ENCODE measurements at places on chromosomes 1 and 21.
A peak's percentile ranks its signal among the peaks of the same experiment; 100 is the strongest.

DNA sequence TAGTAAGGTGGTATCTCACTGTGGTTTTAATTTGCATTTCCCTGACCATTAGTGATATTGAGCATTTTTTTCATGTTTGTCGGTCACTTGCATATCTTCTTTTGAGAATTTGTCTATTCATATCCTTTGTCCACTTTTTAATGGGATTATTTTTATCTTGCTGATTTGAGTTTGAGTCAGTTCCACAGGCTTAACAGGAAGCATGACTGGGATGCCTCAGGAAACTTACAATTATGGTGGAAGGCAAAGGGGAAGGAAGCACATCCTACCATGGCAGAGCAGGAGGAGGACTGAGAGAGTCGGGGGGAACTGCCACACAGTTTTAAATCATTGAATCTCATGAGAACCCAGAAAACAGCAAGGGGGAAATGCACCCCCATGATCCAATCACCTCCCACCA lies 51.1 kb downstream of the ODF2L start:
- H3K4me1 ChIP-seq, result no peaks in the 10 kb centered on the region
- no peaks in the 10 kb centered on the region for H3K27me3 ChIP-seq
- no peaks in the 10 kb centered on the region for H3K36me3 ChIP-seq
- no peak overlapping the region for H3K27ac ChIP-seq
- H3K4me3 ChIP-seq, result no peak overlapping the region
- no peak for DNase-seq

- no peak overlapping the region for H3K27ac ChIP-seq
- peak overlapping the region; percentile 62 for H3K4me3 ChIP-seq
Measured at GRCh38 chr1:116667078-116667574, 407 bp downstream of the IGSF3 start.

- H3K4me1 ChIP-seq, result no peaks in the 10 kb centered on the region
- DNase-seq, result peak; percentile 16
- no peak overlapping the region for H3K27ac ChIP-seq
- peaks cover 4% of the 10 kb centered on the region for H3K27me3 ChIP-seq
- no peak overlapping the region for H3K4me3 ChIP-seq
- no peaks in the 10 kb centered on the region for H3K36me3 ChIP-seq
Measured at GRCh38 chr1:197399755-197400521, 131.9 kb downstream of the CRB1 start.

DNA sequence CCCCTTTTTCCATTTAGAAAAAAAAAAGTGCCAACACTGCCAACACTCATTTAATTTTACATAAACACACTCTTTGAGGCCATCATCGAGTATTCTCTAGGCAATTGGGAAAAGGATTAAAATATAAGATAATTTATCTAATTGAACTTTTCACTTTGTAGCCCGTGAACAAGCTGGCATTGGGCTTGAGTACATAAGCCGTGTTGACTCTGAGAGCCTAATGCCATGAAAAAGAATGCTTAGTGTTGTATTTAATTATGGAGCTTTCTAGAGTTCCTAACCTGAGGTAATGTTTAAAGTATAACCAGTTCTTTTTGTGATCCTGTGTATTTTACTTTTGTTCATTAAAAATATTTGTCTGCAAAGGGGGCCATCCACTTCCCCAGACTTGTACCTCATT lies 193.8 kb downstream of the LYPLAL1 start:
- no peaks in the 10 kb centered on the region for H3K4me1 ChIP-seq
- no peak overlapping the region for H3K4me3 ChIP-seq

- no peaks in the 10 kb centered on the region for H3K36me3 ChIP-seq
- H3K27ac ChIP-seq, result no peak overlapping the region
- H3K4me3 ChIP-seq, result no peak overlapping the region
- DNase-seq, result no peak
- no peaks in the 10 kb centered on the region for H3K27me3 ChIP-seq
Measured at GRCh38 chr1:198253668-198254067, 96.9 kb downstream of the NEK7 start.

- DNase-seq, result no peak
- no peak overlapping the region for H3K4me3 ChIP-seq
- H3K27ac ChIP-seq, result no peak overlapping the region
- H3K36me3 ChIP-seq, result no peaks in the 10 kb centered on the region
- H3K4me1 ChIP-seq, result no peaks in the 10 kb centered on the region
Measured at GRCh38 chr1:55374801-55375616, 159.8 kb upstream of the USP24 start.

GRCh38 chr1:88763649-88764406 lies 79.8 kb downstream of the PKN2 start:
- H3K4me3 ChIP-seq, result no peak overlapping the region
- DNase-seq, result no peak
- no peaks in the 10 kb centered on the region for H3K36me3 ChIP-seq

GRCh38 chr1:5551274-5551975 lies 440.8 kb downstream of the NPHP4 start:
- H3K4me1 ChIP-seq, result no peaks in the 10 kb centered on the region
- H3K36me3 ChIP-seq, result no peaks in the 10 kb centered on the region
- H3K4me3 ChIP-seq, result no peak overlapping the region
- no peaks in the 10 kb centered on the region for H3K27me3 ChIP-seq
- no peak overlapping the region for H3K27ac ChIP-seq

DNA sequence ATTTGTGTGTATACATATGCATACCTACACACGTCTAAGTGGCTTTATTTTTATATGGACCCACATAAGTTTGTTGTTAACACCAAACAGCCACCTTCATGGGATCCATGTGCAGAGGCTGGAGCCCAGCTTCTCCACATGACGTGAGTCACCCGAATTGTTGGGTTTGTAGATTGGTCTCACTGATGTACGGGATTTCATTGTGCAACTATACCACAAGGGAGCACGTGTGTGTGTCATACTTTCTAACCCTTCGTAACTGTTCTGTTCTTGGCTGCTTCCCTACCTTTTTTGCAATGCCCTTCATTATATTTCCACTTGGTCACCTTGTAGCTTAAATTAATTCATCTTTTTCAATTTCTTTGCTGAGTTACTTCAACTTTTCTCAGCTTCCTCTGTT lies 21.0 kb downstream of the SPRTN start:
- no peaks in the 10 kb centered on the region for H3K36me3 ChIP-seq
- H3K27ac ChIP-seq, result no peak overlapping the region
- DNase-seq, result no peak
- H3K4me1 ChIP-seq, result no peaks in the 10 kb centered on the region

DNA sequence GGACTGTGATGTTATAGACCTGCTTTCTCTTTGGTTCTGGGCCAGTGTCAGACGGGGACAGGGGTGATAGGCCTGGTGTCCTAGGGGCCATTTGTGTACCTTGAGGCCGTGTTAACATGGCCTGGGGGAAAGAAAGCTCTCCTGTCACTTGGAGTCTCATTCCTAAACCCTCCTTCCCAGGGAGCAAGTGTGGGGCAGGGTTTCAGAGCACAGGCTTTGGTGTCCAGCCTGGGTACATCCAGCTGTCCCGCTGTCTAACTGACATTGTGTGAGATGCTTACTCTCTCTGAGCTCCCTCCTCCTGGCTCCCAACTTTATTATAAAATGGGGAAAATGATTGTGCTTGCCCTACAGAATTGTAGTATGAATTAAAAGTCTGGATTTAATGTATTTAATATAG lies 32.6 kb upstream of the EPHA8 start:
- DNase-seq, result no peak
- no peaks in the 10 kb centered on the region for H3K27me3 ChIP-seq
- no peaks in the 10 kb centered on the region for H3K4me1 ChIP-seq
- no peak overlapping the region for H3K27ac ChIP-seq
- H3K36me3 ChIP-seq, result peaks cover 13% of the 10 kb centered on the region

- H3K36me3 ChIP-seq, result no peaks in the 10 kb centered on the region
- no peaks in the 10 kb centered on the region for H3K27me3 ChIP-seq
- no peak overlapping the region for H3K4me3 ChIP-seq
Measured at GRCh38 chr1:94309216-94309615, 71.8 kb upstream of the ARHGAP29 start.

DNA sequence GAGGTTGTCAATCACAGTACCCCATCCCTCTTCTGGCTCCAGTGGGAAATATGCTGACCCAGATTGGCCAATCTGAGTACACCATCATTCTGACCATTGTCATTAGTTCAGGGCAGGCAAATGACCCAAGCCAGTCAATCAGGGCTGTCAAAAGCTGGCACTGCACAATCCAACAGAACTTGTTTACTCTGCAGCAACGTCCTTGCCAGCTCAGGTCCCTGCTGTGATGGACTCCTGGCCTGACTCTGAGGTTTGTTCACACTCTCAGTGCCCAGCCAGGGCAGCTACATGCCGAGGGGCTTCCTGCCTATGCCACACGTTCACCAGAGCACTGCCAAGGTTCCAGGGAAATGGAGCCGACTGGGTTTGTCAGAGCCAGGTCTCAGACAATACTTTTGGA lies 14.7 kb upstream of the OVAAL start:
- no peaks in the 10 kb centered on the region for H3K27me3 ChIP-seq
- H3K36me3 ChIP-seq, result no peaks in the 10 kb centered on the region
- H3K4me1 ChIP-seq, result no peaks in the 10 kb centered on the region
- no peak for DNase-seq
- H3K4me3 ChIP-seq, result no peak overlapping the region

- peaks cover 2% of the 10 kb centered on the region for H3K4me1 ChIP-seq
- H3K27ac ChIP-seq, result no peak within 1 kb of the TSS
- no peaks in the 10 kb centered on the region for H3K36me3 ChIP-seq
- no peak within 1 kb of the TSS for H3K4me3 ChIP-seq
- DNase-seq, result no peak
Measured at GRCh38 chr1:54547601-54548388, at the start of gene ACOT11. Gene ACOT11, plus strand, starts transcription at chr1:54548228. Its CDS starts 82 bp downstream, at chr1:54548310.

DNA sequence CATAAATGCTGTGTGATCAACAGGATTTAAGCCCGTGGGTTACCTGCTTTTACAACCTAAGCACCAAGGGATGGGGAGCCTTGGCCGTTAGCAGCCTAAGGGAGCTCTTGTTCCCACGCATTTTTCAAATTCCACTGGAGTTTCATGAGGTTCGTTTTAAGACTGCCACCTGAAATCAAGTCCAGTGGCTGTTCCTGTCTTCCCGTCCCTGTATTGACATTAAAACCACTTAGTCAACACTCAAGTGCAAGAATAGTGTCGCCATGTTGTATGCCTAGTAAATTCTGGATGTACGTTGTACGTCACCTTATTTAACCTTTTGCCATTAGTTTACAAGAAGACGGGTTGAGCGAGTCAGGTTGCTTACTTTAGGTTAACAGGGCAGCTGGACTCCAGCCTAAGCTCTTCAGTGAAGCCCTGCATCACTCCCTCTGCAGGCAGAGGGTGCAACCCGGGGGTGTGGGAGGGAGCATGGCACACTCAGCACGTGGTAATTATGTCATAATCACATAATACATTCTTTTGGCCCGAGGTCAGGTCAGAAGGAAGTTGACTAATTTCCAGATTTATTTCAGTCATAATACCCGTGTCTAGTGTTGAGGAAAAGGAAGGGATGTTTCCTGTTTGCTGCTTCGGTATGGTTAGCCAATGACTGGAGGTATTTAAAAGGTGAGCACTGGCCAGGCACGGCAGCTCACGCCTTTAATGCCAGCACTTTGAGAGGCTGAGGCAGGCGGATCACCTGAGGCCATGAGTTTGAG lies 42.5 kb downstream of the CNST start:
- H3K27me3 ChIP-seq, result no peaks in the 10 kb centered on the region
- no peak overlapping the region for H3K4me3 ChIP-seq
- H3K36me3 ChIP-seq, result no peaks in the 10 kb centered on the region
- H3K4me1 ChIP-seq, result peaks cover 24% of the 10 kb centered on the region

DNA sequence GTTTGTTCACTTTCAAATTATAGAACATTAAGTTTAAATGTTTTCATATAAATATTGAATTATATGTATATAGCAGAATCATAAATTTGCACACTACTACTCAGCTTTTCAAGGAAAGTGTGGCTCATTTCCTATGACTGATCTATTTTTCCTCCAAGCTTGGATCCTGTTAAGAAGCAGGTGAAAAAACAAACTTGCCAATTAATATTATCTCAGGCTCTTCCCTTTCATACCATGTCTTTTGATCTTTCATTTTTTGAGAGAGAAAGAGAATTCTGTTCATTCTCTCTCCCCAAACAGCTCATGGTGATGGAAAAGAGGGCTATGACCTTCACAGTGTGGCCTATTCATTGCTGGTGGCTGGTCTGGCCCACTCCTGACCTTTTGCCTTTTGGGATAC lies 43.7 kb downstream of the SEC16B start:
- no peaks in the 10 kb centered on the region for H3K36me3 ChIP-seq
- no peak for DNase-seq
- no peaks in the 10 kb centered on the region for H3K27me3 ChIP-seq
- H3K27ac ChIP-seq, result no peak overlapping the region
- no peaks in the 10 kb centered on the region for H3K4me1 ChIP-seq

DNA sequence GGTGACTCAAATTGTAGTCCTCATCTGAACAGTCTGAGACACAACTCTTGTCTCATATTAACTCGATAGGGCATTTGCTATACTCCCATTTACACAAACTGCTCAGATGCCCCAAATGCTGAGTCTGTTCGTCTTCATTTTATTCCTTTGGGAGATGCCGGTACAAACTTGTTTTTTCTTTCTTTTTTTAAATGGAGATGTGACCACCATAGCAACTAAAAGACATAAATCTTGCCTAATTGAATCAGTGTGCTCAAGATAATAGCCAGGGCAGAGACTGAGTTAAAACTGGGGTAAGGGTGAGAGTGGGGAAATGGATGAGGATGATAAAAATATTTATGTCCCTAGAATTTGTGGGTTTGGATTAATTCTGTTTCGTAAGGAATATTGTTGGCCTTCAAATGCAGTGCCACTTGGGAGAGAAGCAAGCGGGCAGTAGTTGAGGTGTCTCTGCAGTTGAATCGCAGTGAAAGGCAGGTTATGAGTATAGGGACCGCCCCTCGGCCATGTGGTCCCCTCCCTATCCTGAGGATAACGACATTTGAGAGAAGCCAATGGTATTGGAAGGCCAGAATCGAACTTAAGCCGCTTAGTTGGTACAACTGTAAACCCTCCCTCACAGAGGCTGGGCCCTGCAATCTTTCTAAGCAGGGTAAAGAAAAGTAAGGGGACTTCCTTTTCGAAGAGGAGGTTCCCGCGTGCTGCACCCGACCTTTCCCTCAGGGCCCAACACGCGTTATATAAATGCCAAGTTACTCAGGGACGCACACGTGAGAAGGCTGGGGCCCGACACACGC lies 859 bp upstream of the LRRC8B start:
- H3K4me1 ChIP-seq, result peaks cover 38% of the 10 kb centered on the region
- DNase-seq, result peak; percentile 56
- H3K36me3 ChIP-seq, result no peaks in the 10 kb centered on the region
- peak overlapping the region; percentile 90 for H3K27ac ChIP-seq

DNA sequence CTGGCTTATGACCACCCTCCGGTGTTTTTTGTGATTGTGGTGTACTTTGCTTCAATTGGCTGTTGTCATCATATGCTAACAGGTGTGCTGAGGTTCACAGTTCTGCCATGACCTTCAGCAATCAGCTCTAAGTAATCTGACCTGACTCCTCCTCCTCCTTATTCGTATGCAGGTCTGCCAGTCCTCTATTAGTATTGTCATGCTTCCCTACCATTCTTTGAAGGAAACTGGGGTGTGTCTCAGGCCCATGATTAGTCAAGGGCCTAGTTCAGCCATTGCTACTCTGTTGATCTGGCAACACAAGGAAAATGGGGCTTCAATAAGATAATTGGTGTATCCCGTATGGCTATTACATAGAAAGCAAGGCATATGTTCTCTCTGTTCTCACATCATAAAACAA lies 332.3 kb upstream of the DPYD start:
- no peak overlapping the region for H3K4me3 ChIP-seq
- DNase-seq, result no peak
- H3K36me3 ChIP-seq, result no peaks in the 10 kb centered on the region
- no peaks in the 10 kb centered on the region for H3K4me1 ChIP-seq

- peaks cover 3% of the 10 kb centered on the region for H3K27me3 ChIP-seq
- H3K4me3 ChIP-seq, result no peak overlapping the region
- DNase-seq, result no peak
Measured at GRCh38 chr1:171637928-171638576, 14.4 kb downstream of the MYOC start.

GRCh38 chr1:31633117-31633516 lies 11.6 kb downstream of the PEF1 start:
- H3K27ac ChIP-seq, result no peak overlapping the region
- H3K27me3 ChIP-seq, result no peaks in the 10 kb centered on the region
- H3K4me1 ChIP-seq, result no peaks in the 10 kb centered on the region
- no peak overlapping the region for H3K4me3 ChIP-seq
- peaks cover 44% of the 10 kb centered on the region for H3K36me3 ChIP-seq

Measured in CD8-positive, alpha-beta memory T cell (primary cell).